Testis (tissue), 5 donors: ENCODE measurements at places on chromosomes 7 and 10. TPM values are rescaled to one million over a fixed set of nuclear protein-coding genes. Genes with fewer than 3 reads are reported as not detected.

The CRYGN gene
- total RNA-seq = 0.62 TPM

DNA sequence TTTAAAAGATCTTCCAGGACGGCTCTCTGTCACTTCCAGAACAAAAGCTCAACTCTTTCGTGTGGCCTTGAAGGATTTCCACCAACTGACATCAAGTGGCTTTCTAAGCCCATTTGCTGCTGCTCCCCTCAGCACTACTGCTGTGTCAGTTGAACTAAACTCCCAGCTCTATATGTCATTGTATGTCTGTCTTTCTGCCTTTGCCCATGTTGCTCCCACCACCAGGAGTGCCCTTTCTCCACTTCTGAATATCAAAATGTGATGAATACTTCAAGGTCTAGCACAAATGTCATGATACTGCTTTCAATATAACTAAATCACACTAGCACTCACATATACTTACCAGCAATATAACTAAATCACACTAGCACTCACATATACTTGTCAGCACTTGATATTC is 138.3 kb downstream of the ATXN7L1 start:
- no peaks in the 10 kb centered on the region for H3K4me1 ChIP-seq
- no peak overlapping the region for H3K4me3 ChIP-seq
- H3K27me3 ChIP-seq = no peaks in the 10 kb centered on the region

The C10orf71 gene
- 0.12 TPM for total RNA-seq

- no peak overlapping the region for H3K27ac ChIP-seq
- no peaks in the 10 kb centered on the region for H3K4me1 ChIP-seq
- H3K27me3 ChIP-seq = no peaks in the 10 kb centered on the region
These were observed 16.4 kb upstream of the PDZD8 start for GRCh38 chr10:117391436-117392205.

The SVOPL gene
- total RNA-seq = 1.7 TPM
